HEK293T (cell line): ENCODE measurements at places on chromosomes 5 and 9.

DNA sequence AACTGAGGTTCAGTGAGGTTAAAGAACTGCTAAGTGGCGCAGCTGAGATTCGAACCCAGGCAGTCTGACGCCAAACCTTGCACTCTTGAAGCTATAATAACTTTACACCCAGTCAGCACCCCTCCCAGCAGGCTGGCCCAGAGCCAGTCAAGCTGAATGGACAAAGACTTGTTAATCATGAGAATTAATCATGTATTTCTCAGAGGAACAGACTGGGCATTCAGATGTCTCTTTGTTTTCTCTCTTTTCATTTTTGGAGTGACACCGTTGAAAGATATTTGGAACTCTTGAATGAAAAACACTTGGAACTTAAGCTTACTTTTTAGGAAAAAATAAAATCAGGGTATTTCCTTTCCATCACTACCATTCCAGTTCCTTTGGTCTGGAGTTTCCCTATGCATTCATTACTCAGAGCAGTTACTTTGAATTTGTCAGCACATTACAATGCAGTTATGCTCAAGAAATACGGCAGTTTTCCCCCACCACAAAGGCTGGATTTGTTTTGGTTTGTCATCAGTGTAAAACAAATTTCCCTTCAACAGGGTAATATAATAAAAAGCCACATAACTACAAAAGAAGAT, 22.6 kb upstream of the MAMDC2 start:
- no peak for DNase-seq

DNA sequence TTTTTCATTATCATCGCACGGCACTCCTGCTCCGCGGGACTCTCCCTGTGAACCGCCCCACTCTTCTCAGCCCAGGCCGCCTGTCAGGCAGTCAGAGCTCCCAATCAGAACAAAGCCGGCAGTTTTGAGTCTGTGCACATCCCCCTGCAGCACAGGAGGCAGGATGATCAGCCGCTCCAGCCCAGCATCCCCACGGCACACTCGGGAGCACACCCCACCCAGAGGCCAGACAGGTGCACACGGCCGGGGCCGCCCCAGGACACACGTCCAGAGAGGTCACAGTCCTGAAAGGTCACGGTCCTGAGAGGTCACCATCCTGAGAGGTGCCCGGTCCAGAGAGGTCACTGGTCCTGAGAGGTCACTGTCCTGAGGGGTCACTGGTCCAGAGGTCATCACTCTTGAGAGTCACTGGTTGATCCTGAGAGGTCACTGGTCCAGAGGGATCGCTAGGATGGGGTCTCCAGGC, 8.4 kb downstream of the TPPP start:
- DNase-seq: no peak

- DNase-seq: no peak
Measured at GRCh38 chr5:30100929-30101328, 1092.6 kb upstream of the CDH6 start.

- no peak for DNase-seq
Measured at GRCh38 chr9:120235081-120235480, 344.9 kb downstream of the CDK5RAP2 start.

GRCh38 chr5:113813466-113813865, 300.0 kb downstream of the YTHDC2 start:
- DNase-seq: no peak

- DNase-seq: no peak
Measured at GRCh38 chr5:44862808-44863207, 54.1 kb downstream of the MRPS30 start.

DNA sequence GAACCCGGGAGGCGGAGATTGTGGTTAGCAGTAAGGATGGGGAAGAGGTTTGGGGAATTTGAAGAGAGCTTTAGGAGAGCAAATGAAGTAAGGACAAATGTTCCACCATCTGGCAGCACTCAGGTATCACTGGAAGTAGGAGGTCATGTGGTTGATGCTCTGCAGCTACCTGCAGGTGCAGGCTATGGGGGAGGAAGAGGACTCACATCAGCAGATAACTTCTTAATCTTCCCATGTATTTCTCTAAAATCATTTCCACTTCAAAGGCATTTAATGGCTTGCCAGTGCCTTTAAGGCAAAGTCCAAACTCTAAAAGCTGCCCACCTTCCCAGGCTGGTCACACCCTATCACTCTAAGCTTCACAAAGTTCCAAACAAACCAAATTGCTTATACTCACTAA, 8.1 kb upstream of the HAVCR1 start:
- DNase-seq: no peak

GRCh38 chr5:170570476-170570875, 66.7 kb downstream of the KCNIP1 start:
- DNase-seq: no peak
